DMS79 treated with DMSO at 0.1 percent for 48 hours (cell line): ENCODE measurements at places on chromosomes 3 and 15.

GRCh38 chr3:190680691-190681090 lies 166.8 kb downstream of the IL1RAP start:
- DNase-seq = no peak

GRCh38 chr3:43423142-43423541 lies 136.8 kb downstream of the SNRK start:
- DNase-seq = no peak

- DNase-seq = no peak
Observed at GRCh38 chr3:162285259-162285658, 788.7 kb downstream of the OTOL1 start.

DNA sequence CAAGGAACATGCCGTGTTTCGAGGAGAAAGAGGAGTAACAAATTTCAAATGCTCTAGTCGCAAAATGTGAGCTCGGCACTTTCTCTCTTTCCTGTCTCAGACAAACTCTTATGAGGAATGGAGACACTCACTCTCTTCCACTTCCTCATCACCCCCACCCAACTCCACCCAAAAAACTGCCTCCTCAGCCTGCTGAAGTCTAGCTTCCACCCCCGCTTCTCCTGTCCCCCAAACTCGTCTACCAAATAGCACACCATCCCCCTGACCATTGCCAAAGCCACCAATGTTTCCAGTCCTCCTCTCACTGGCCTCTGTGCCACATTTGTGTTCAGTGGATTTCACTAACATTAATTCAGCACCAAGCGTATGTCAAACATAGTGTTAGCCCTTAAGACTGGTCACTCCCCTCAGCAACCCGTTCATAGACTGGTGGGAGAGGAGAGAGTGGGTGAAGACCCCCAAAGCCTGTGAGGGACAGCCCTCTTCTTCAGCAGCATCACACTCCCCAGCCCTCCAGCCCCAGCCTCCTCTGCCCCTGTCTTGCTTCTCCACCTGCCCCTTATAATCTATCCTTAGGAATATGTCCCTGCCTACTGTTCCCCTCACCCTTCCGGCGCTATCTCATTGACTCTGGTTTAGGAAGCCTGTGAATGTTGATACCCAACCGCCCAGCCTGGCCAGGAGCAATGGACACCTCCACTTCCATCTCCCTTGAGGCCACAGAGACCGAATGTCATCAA lies 77.3 kb downstream of the FAM174B start:
- no peak for DNase-seq

DNA sequence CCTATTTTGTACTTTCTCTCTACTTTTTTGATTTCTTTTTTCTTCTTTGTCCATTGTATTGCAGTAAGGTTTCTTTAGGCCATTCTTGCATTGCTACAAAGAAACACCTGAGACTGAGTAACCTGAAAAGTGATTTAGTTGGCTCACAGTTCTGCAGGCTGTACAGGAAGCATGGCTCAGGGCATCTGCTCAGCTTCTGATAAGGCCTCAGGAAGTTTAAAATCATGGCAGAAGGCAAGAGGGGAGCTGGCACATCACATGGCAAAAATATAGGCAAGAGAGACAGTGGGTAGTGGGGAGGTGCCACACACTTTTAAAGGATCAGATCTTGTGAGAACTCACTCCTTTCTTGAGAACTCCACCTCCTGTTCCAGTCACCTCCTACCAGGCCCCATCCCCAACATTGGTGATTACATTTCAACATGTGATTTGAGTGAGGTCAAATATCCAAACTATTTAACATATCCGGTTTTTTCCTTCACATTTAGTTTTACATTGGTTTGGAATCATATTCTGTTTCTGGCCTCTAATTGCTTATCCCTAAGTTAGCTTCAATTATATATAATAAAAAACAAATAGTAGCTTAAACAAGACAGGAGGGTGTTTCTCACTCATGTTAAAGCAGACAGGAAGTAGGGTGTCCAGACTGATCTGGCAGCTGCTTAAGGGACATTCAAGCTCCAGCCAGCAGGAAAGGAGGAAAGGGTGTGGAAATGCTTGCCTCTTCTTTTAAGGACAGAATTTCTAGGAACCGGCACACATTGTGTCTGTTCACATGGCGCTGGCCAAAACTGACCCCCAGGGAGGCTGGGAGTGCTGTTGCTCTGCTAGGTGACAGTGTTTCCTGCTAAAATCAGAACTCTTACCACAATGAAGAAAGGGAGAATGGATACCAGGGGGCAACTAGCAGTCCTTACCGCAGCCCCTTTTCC lies 28.8 kb upstream of the SKOR1 start:
- DNase-seq = no peak

GRCh38 chr3:27688053-27688452 lies 34.1 kb downstream of the EOMES start:
- no peak for DNase-seq

GRCh38 chr15:70509731-70510143 lies 253.6 kb downstream of the UACA start:
- no peak for DNase-seq

DNA sequence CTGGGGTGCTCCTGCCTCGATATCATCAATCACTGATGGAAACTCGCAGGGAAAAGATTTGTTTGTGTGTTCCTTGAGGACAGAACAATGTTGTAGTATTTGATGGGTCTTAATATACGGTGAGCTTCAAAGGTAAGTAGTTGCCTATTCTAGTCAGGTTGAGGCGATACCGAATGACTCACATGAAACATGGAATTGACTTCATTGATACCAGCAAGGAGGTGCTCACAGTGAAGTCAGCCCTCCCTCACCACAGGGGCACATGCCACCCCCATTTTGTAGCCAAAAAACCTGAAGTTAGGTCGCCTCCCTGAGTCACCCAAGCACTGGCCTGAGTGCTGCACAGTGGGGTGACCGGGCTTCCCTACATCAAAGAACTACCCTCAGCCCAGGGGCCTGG lies 3.7 kb upstream of the ALDH1A3 start:
- no peak for DNase-seq

DNA sequence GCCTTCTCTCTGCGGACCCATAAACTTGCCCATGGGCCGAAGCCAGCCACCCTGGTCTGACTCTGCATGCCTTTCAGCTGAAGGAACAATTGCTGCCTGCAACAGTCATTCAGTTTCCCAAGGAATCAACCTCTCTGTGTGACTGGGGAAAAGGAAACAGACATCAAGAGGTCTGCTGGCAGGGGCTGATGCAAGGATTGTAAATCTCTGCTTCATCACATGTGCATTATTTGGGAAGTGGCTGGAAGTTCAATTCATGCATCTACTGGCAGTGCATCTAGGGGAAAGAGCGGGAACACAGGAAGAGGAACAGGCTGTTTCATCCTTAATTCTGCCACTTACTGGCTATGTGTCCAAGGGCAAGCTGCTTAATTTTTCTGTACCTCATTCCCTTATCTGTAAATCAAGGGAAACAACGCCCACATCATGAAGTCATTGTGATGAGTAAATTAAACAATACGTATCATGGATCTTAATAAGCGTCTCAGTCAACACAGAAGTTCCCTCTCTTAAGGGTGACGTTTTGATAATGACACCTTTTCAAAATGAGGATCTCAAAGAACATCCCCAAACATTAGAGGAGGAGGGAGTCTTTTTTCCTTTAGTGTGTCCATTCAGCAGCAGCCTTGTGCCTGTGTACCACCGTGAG lies 17.4 kb upstream of the ADPGK start:
- DNase-seq = no peak

- no peak for DNase-seq
Observed at GRCh38 chr3:195524171-195524896, 18.8 kb downstream of the PPP1R2 start.

DNA sequence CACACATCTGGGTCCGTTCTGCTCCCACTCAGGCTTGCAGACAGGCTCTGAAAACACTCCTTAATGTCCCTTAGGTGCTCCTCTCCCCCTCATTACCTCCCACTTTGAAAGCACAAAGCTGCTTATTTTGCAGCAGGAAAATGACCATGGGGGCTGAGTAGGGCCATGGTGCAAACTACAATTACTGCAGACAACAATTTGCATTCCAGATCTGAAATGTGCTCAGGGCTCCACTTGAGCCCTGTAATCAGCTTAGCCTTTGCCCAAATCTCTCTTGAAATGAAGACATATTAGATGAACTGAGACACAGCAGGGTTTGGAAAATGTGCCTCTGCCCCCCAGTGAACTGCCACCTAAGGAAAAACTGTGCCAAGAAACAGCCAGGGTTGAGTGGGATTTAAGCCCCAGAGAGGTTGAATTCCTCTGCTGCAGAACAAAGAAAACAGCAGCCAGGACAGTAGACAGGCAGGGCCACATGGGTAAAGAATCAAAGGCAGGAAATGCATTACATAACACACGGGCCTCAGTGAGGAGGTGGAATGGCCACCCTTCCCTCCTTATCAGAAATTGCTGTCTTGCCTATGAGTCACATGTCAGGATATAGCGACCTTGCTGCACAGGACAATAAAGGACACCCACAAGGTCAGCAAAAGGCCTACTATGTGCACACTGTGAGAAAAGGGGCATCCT lies 126.8 kb upstream of the ARHGEF3 start:
- no peak for DNase-seq

DNA sequence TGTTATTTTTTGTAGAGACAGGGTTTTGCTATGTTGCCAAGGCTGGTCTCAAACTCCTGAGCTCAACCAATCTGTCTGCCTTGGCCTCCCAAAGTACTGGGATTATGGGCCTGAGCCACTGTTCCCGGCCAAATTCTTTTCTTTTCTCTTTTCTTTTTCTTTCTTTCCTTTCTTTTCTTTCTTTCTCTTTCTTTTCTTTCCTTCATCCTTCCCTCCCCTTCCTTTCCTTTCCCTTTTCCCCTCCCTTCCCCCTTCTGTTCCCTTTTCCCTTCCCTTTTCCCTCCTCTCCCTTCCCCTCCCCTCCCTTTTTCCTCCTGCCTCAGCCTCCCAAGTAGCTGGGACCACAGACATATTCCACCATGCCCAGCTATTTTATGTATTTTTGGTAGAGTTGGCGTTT lies 3.1 kb upstream of the ARF4 start:
- no peak for DNase-seq

DNA sequence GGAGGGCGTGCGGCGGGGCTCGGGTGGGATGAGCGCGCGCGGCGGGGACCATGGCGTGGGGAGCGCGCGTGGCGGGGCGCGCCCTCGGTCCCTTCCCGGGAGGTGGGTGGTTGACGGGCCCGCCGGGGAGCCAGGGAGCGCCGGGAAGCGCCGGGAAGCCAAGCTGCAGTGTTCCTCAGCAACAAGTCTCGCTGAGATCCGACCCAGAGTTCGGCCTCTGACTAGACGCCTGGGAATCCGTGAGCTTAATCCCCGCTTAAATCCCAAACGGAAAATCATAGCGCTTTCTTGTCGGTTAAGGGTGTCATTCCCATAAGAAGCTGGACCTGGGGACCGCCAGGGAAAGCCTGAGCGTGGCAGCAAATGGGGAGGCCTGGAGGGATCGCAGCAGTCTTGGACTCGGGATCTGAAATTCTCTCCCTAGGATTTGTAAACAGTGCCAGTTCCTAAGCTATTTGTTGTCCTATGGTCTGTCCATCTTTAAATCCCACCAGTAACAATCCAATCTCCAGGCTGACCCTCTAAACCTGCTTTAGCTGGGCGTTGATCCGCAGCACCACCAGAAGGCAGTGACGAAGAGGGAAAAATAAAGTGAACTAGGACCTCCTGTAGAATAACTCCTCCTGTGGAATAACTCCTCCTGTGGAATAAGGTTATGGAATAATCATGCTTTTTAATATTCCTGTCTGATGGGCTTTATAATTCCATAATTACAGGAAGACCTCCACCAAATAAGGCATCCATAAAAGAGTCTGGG lies 570 bp upstream of the NEDD4 start:
- no peak for DNase-seq

GRCh38 chr3:55609230-55609827 lies 122.2 kb upstream of the WNT5A start:
- no peak for DNase-seq

DNA sequence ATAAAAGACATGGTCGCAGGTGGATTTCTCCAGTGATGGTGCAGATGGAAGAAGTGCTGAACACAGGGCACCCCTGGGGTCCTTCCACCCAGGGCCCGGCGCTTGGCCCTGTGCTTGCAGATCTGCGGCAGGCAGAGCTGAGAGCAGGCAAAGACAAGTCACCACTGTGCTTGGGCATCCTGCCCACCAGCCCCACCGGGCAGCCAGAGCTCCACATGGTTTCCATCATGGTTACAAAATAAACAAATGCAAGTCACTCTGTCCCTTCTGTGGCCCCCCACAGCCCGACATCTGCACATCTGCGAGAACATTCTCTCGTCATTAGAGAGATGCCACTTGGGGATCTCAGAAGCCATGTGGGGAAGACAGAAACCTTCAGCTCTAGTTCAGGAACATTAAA lies 37.6 kb upstream of the SFMBT1 start:
- no peak for DNase-seq

DNA sequence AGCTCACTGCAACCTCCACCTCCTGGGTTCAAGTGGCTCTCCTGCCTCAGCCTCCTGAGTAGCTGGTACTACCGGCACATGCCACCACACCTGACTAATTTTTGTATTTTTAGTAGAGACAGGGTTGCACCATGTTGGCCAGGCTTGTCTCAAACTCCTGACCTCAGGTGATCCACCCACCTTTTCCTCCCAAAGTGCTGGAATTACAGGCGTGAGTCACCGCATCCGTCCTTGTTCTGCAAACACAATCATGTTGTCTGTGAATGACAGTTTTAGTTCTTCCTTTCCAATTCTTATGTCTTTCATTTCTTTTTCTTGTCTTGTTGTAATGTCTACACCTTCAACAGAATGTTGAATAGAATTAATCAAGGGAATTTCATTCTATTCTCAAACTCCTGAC lies 16.3 kb upstream of the SMCO1 start:
- DNase-seq = no peak

GRCh38 chr3:183447206-183448001 lies 19.0 kb upstream of the MCF2L2 start:
- peak; percentile 97 for DNase-seq

DNA sequence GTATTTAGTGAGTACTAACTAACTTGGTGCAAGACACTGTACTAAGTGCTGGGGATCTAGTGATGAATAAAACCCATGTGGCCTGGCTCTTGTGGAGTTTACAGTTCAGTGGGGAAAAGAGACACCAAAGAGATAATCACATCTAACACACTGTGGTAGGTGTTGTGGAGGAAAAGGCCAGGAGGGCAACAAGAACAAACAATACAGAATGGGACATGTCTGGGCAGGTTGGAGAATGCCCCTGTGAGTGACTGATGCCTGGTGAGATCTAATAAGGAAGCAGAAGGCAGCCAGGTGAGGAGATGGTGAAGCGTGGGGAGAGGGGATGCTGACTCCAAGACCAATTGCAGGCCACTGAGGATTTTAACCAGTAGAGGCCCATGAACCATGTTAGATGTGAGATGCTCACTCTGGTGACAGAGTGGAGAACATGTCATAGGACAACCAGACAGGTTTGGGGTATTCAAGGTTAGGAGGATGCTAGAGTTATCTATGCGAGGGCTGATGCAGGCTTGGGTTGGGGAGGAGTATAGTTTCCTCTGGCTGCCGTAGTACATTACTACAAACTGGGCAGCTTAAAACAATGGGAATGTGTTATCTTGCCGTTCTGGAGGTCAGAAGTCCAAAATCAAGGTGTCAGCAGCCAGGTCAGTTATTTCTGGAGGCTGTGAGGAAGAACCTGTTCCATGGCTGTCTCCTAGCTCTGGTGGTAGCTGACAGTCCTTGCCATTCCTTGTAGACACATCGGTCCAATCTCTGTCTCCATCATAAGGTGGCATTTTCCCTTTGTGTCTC lies 81.4 kb downstream of the ARNT2 start:
- peak; percentile 57 for DNase-seq
